T-helper 1 cell treated with Interleukin-12 subunit alpha and Interleukin-12 subunit beta and Interleukin-4 antibody, amounts not matched to agents 30 ng/mL and 1 ng/mL, for 36 hours (primary cell): ENCODE measurements at places on chromosomes 4 and X. TPM values are rescaled to one million over a fixed set of nuclear protein-coding genes. Genes with fewer than 3 reads are reported as not detected.

ZMYM3 gene
- total RNA-seq: 13.5 and 16.3 TPM in 2 replicates

TCEAL7 gene
- not detected in 2 replicates for total RNA-seq

ADH4 gene
- not detected in 2 replicates for total RNA-seq

IL21 gene
- total RNA-seq: 29.8 and 30.1 TPM in 2 replicates

LRCH2 gene
- total RNA-seq: not detected in 2 replicates

MAGEA2B gene
- total RNA-seq: not detected in 2 replicates

TMEM271 gene
- total RNA-seq: not detected in 2 replicates
